ENCODE measurements at places on chromosomes 5 and 9. TPM values are rescaled to one million over a fixed set of nuclear protein-coding genes. Genes with fewer than 3 reads are reported as not detected.

The PTCH1 gene
- total RNA-seq = 7.1 TPM

DNA sequence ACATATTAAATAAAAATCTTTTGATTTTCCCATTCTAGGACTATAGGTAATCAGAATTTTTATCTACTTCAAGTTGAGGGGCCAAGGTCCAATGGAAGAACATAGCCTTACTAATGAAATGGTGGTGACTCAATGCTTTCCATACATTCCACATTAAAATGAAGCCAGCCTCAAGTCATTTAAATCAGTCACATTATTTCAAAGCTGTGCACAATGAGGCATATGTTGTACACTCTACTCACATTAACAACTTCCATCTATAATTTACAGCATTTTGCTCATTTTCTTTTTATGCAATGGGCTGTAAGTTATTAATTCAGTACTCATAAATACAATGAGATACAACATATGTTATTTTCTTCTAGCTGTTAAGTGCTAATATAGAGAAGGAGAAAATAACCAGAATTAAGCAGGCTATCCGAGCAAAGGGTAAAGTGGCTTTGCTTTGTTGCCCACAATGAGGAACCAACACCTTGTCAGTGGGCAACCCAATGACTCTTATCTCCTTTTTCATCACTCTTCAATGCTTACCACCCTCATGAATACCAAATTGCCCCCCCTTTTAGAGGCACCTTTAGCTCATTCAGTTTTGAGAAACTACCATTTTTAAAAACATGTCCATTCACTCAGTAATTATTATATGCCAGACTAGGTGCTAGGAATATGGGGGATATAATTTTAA lies 52.4 kb downstream of the TTLL11 start:
- no peak for DNase-seq

GRCh38 chr5:39469777-39470415 lies 45.1 kb upstream of the DAB2 start:
- DNase-seq = no peak

- no peak for DNase-seq
These were observed 19.4 kb downstream of the WNT8A start for GRCh38 chr5:138103319-138103637.

DNA sequence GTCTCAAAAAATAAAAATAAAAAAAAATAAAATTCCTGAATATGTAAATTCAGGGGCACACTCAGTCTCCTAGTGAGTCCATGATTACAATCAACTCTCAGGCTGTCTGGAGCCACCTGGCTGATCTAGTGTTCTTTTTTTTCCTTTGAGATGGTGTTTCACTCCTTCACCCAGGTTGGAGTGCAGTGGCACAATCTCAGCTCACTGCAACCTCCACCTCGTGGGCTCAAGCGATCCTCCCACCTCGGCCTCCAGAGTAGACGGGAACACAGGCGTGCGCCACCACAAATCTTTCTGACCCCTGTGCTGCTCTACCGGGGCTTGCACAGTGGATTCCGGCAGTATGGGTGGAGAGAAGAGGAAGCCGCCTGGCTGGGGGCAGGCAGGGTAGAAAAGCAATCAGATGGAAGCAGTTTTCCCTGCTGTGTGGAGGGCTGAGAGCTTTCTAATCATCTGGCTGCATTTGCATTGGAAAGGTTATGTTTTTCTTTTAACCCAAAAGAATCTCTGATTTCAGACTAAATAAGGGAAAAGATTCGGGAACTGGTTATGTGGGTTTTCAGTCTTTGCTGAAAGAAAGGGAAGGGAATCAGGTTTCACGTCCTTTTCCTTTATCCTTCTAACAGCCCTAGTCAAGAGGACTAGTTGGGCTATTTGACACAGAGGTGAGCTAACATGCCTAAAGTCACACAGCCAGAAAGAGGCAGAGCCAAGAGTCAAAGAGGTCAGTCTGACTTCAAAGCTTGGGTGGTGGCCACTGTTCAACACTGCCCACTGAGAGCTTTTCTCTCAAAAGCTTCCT lies 26.3 kb upstream of the CORO2A start:
- DNase-seq = no peak

- DNase-seq = no peak
These were observed 348.0 kb downstream of the SEMA5A start for GRCh38 chr5:9197881-9198260.

The MVB12B gene
- 7.6 TPM for total RNA-seq

DNA sequence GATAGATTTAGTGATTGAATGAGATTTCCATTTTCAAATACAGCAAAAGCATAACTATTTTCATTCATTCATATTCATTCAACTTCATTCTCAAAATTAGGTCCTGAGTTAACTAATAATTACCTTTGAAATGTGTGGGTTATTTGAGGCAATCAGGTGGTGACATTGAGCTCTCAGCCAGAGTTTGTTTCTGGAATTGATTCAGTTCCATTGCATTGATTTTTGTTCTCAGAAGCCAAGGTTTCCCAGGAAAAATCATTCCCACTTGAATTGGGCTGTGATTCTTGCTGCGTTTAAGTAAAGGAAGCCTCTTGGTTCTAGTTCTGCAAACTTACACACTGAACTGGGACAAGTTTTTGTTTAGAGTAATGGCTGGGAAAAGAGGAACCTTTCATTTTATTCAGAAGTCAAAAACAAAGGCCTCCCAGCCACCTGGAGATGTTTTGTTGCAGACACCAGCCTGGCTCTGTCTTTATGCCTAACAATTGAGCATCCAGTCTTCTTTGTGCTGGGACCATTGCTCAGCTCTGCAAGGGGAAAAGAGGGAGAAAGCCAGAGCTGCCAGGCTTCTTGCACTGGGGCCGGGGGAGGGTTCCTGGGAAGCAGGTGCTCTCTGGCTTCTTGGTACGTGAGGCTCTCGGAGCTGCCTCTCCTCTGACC lies 198.6 kb downstream of the TRIO start:
- DNase-seq = no peak

- no peak for DNase-seq
These were observed 606 bp downstream of the EEIG1 start for GRCh38 chr9:127980060-127980705.

DNA sequence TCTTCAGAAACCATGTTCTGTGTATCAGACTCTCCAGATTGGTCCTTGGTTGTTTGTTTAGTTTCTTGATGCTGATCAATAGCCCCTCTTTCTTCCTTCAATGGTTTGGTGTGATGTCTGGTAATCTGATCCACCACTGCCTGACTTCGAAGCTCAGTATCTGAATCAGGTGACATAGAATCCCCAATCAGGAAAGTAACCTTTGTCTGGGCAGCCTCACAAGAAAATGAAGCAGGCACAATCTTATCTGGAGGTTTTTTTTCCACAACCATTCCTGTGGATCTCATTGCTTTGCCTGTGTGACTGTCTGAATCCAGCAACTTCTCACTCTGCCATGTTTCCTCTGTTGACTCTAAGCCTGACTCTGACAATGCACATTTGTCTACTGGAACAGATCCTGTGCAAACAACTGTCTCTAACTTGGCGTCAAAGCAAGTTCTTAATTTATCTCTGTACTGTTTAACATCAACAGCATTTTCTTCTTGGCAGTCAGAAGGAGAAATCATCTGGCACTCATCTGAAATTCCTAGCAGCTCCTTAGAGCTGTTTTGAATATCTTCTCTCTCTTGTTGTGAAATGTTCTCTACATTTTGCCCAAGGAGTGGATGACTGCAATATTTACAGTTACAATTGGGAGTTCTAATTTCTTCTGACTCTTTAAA lies 37.1 kb upstream of the RAPGEF6 start:
- no peak for DNase-seq

GRCh38 chr9:131631306-131631705 lies 86.0 kb downstream of the PRRT1B start:
- DNase-seq = no peak

DNA sequence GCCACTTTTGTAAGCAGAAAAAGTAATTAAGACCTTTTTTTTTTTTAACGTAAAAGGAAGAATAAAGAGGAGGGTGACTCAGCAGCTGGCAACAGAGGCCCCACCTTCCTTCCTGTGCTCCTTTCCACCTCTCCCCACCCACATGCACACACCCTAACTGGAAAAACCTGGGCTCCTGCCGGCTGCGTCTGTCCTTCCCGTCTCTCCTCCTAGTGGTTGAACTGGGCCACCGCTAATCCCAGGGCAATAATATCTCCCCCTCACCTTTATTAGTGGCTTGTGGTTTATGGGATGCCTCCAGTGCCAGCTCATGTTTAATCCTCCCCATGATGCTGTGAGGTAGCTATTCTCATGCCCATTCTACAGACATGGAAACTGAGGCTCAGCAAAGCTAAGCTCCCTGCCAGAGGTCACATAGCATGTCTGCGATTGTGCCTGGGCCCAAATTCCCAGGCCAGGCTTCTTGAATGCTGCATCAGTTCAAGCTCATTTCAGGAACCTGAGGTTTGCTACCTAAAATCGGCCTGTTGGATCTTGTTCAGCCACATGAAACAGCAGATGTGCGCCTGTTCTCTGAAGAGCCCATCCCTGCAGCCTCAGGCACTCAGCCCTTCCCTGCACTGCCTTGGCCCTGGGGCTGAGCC lies 60.9 kb upstream of the IL17B start:
- no peak for DNase-seq

DNA sequence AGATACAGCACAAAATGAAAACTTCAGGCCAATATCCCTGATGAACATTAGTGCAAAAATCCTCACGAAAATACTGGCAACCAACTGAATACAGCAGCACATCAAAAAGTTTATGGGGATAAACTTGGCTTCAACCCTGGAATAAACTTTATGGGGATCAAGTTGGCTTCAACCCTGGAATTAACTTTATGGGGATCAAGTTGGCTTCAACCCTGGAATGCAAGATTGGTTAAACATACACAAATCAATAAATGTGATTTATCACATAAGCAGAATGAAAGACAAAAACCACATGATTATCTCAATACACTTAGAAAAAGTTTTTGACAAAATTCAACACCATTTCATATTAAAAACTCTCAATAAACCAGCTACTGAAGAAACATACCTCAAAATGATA lies 213.7 kb upstream of the DMRTA1 start:
- DNase-seq = no peak

DNA sequence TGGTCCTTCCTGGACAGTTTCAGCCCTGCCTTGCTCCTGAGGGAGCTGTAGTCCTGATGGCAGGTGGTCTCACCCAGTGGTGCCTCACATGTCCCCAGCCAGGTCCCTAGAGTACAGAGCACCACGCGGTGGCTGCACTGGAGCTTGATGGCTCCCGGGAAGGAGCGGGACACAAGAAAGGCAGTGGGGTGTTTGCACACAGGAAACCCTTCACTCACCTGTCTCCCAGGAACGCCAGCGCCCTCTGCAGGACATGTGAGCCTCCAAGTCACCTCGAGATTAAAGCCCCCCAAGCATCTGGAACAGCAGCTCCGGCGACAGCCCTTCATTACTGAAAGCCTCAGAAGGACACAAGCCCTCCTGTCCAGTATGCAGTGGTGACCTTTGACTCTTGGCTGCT lies 19.9 kb upstream of the TMEM250 start:
- peak; percentile 46 for DNase-seq

DNA sequence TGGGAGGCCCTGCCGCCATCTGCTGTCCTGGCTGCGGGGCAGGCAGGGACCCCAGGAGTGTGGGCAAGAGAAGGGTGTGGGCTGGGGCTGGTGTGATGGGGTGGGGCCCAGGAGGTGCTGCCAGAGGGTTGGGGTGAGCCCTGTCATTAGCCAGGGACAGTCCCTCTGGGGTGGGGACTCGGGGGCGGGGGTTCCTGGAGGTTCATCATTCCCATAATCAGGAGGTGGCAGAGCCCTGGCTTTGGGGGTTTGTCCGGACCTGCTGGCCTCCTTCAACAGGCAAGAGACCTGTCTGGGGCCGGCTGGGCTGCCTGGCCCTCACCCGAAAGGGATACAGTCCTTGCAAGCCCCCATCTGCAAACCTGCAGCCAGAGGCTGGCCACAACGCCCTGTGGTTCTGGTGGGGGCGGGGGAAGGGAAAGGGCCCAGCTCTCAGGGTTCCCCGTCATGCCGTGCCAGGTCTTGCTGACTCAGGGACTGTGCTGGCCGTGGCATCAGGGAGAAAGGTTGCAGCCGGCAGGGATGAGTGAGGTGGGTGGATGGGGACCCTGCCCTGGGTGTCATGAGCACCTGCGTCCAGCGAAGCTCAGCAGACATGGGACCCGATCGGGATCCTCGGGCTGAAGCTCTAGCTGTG lies 65.2 kb downstream of the MRPL36 start:
- DNase-seq = peak; percentile 3

The DMGDH gene
- total RNA-seq = not detected

- DNase-seq = no peak
These were observed 221.8 kb downstream of the DOCK8 start for GRCh38 chr9:436482-436881.

DNA sequence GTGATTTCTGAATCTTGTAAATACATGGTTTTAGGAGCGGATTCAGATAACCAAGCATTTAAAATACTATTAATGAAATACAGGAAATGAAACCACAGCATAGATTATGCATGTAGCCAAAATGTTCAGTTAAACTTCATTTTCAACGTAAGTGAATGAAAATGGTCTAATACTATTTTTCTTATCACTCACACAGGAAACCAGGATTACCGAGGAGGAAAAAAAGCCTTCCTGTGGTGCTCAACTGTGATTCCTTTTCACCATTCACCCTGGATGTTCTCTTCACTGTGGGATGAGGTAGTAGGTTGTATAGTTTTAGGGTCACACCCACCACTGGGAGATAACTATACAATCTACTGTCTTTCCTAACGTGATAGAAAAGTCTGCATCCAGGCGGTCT lies 83.4 kb upstream of the ZNF169 start:
- DNase-seq = no peak

GRCh38 chr5:135211083-135211790 lies 177.2 kb upstream of the PITX1 start:
- DNase-seq = peak; percentile 0

GRCh38 chr5:151770383-151771258 lies 1.1 kb upstream of the G3BP1 start:
- DNase-seq = no peak

DNA sequence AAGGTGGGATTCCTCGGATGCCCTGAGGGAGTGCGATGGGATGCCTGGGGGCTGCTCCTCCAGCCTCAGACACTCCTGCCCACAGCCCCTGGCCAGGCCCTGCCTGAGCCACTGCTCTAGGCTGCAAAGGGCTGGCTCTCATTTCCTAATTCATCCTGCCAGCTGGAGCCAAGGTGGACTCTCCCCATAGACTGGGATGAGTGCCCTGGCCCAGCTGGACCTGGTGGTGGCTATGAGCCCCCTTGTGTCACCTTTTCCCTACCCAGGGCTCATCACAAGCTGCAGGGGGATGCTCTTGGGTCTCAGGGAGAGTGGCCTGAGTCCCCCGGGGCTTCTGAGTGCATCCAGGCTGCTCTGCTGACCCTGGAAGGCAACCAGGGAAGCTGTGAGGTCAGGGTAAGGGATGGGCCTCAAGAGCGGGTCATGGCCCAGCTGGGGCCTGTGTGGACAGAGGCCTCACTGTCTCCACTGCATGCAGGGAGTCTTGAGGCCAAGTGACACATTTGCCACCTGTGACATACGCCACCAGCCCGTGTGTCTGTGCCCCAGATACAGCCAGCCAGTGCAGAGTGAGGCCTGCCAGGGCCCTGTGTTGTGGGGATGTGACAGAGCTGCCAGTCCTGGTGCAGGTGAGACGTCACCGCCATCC lies 102.7 kb upstream of the IER5L start:
- DNase-seq = no peak
